ENCODE measurements at places on chromosomes 12 and 14. TPM values are rescaled to one million over a fixed set of nuclear protein-coding genes. Genes with fewer than 3 reads are reported as not detected.

PPP2R5E gene
- total RNA-seq: 44.8 TPM

RABGGTA gene
- 54.4 TPM for total RNA-seq

KRT74 gene
- total RNA-seq: not detected

PLEK2 gene
- total RNA-seq: 0.18 TPM

SPTB gene
- total RNA-seq: 0.07 TPM

KCNH5 gene
- not detected for total RNA-seq

MIPOL1 gene
- not detected for total RNA-seq

TMPRSS12 gene
- total RNA-seq: not detected

IAPP gene
- total RNA-seq: not detected

PGF gene
- 0.14 TPM for total RNA-seq

ESPL1 gene
- 79.7 TPM for total RNA-seq

ADAM21 gene
- total RNA-seq: not detected

PTCSC3 gene
- not detected for total RNA-seq
